ENCODE measurements at places on chromosomes 12 and 14. TPM values are rescaled to one million over a fixed set of nuclear protein-coding genes. Genes with fewer than 3 reads are reported as not detected.

DNA sequence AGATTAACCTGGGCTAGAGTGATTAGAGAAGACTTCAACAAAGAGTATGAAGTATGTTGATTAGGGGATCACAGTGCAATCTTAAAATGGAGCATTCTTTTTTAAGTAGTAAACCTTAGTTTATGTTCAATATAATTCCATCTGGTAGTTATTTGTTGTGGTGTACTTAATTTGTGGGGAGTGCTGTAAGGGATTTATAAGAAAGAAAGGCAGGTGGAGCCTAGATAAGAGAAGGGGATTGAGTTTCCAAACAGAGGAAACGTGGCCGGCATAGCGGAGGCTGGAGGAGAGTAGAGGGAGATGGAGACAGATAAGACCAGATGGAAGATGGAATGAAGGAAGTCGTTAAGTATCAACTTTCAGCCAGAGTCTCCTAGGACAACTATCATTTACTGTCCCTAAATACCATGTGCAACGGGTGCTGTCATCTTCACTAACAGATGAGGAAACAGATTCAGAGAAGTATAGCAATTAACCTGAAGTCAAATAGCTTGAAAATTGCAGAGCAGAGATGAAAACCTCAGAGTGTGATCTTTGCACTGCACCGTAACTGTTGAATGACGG, 38.1 kb downstream of the GOLGA5 start:
- no peak for DNase-seq

DNA sequence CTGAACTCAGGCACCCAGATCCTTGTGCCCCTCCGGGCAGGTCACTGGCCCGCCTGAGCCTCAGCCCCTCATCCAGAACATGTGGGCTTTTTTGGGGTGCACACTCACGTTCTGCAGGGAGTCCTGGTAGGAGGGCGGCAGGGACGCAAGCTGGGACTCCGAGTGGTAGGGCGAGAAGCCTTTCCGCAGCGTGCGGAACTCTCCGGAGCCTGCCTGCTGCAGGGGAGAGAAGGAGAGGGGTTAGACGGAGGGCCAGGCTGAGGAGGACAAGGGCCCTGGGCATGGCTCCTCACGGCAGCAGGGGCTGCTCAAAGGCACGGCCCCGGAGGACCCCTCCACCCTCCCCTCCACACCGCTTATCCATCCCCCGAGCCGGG, 40.8 kb downstream of the CCNK start:
- no peak for DNase-seq

DNA sequence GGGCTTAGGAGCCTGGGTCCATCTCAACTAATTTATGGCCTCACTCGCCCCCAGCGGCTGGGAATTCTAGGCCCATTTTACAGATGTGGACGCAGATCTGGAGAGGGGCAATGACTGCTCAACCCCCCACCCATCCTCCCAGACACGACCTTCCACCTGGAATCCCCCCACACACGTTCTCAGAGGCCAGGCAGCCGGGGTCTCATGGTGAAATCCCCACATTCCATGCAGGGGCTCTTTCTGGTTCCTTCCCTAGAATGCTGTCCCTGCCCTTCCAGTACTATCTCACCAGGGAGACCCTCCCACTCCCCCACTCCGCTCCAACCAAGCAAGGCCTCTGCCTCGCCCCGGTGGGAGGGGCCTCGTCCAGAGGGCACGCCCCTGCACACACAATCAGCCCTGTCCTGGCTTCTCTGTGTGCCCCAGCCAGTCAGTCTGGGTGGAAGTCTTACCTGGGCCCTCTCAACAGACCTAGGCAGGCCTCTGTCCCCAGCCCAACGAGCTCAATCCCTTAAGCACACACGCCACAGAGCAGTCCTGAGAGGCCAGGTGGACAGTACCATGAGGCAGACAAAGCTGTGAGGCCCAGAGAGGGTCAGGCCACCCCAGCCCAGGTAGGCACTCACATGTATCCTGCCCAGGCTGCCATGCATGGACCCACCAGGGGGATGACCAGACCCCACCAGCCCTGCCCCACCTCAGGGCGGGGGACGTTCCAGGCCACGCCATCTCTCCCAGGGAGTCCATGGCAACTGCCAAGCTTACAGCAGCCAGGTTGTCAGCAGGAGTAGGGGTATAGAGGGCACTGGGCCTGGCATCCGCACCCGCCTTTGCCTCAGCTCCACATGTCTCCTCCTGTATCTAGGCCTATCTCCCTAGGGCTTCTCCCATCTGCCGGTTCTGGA, 1.3 kb upstream of the ANKRD9 start:
- DNase-seq: peak; percentile 42

GRCh38 chr12:122026706-122027333, 5.1 kb downstream of the BCL7A start:
- no peak for DNase-seq

DNA sequence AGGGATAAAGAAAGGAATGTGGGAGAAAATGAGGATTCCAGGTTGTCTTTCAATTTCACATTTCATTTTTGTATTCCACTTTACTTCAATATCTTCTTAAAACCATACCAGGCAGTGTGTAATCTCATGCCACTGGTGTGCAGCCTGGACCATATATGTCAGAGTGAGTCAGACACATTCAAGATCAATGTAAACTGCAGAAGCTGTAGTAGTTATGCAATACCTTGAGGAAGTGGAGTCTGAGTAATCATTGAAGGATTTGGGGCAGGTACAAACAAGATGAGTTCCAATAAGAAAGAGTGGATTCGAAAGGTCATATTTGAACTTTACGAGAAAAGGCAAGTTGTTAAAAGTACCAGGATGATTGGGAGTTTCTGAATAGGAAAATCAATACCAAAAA, 14.1 kb downstream of the PLCZ1 start:
- no peak for DNase-seq

Gene LMNTD1
- total RNA-seq: 21.4 TPM
